ENCODE measurements at places on chromosomes 6 and 20. TPM values are rescaled to one million over a fixed set of nuclear protein-coding genes. Genes with fewer than 3 reads are reported as not detected.

Gene GZF1
- total RNA-seq: 10.8 TPM

Gene XKR7
- not detected for total RNA-seq

Gene LPA
- not detected for total RNA-seq

Gene COX7A2
- 455 TPM for total RNA-seq

Gene SEMG1
- total RNA-seq: not detected

Gene RIPPLY2
- not detected for total RNA-seq

DNA sequence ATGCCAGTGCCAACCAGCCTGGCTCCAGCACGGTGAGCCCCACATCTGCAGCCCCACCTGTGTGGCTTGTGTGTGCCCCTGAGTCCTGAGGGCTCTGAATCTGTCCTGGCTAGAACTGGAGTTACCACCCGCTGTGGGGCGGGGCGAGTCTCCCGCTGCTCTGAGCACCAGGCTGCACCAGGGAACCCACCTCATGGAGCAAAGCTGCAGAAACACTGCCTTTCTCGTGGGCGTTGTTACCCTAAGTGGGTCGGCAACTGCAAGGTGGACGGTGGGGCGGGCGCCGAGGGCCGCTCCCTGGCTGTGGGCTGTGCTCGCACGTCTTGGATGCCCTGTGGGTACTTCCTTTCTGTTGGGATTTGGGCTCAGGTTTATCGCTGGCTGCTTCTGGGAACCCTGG, 12.7 kb upstream of the ZBTB46 start:
- DNase-seq: no peak
- no peaks in the 10 kb centered on the region for H3K36me3 ChIP-seq

GRCh38 chr6:43746071-43746470, 23.9 kb upstream of the VEGFA start:
- no peaks in the 10 kb centered on the region for H3K4me1 ChIP-seq
- H3K27ac ChIP-seq: no peak overlapping the region
- no peak for DNase-seq
- H3K27me3 ChIP-seq: peaks cover 49% of the 10 kb centered on the region
- H3K36me3 ChIP-seq: no peaks in the 10 kb centered on the region
- H3K4me3 ChIP-seq: no peak overlapping the region

DNA sequence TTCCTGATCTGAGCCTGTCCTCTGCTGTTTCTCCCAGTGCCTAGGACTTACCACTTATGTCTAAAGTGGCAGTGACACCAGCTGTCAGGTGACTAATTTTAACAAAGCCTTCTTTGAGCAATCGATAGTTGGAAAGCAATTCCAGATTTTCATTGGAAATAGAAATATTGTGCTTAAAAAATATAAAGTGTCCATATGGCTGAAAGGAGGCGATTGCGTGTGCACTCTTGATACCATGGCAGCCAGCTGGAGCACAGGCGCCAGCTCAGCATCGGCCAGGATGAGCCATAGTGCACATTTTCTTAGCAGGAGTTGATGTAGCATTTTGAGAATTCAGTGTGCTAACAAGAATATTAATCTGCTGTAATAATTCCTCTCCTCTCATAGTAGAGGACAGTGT, 70.0 kb downstream of the LRRC1 start:
- peaks cover 40% of the 10 kb centered on the region for H3K4me1 ChIP-seq
- H3K27ac ChIP-seq: no peak overlapping the region
- no peaks in the 10 kb centered on the region for H3K27me3 ChIP-seq

DNA sequence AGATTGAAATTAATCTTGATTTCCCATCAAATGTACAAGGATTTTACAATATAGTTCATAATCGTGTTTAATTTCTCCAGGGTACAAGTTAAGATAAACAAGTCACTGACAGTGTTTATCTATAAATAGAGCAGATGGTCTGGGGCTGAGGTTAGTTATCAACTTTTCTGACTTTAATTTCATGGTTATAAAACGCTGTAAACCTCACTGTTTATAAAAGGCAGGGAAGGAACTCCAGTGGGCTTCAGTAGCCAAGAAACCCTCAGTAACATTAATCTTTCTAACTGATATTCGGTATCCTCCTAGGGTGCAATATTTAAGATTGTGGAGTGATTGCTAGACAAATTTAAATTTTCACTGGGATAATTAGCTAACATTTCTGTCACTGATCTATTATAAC, 68.6 kb downstream of the GFRAL start:
- no peak overlapping the region for H3K4me3 ChIP-seq
- no peaks in the 10 kb centered on the region for H3K36me3 ChIP-seq
- no peaks in the 10 kb centered on the region for H3K4me1 ChIP-seq
- no peaks in the 10 kb centered on the region for H3K27me3 ChIP-seq
- no peak overlapping the region for H3K27ac ChIP-seq

DNA sequence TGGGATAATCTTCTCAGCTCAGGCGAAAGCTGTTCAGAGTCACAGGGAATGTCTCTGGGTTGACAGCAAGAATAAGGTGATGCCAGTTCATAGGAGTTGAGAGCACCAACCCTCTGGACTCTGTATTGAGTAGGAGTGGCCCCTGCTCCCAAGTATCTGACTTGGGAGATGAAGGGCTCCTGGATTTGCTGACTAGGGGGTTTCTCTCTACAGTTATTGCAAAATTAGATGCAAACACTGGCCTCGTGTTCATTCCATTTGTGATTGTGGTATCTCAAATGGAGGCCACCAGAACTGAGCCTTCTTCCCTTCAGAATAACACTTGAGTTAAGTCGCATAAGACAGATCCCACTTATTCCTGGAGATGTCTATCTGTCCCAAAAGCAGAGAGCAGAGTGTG, 135.7 kb downstream of the PDE7B start:
- H3K27me3 ChIP-seq: no peaks in the 10 kb centered on the region
- peaks cover 14% of the 10 kb centered on the region for H3K4me1 ChIP-seq
- H3K27ac ChIP-seq: no peak overlapping the region
- no peak for DNase-seq
- H3K4me3 ChIP-seq: no peak overlapping the region

DNA sequence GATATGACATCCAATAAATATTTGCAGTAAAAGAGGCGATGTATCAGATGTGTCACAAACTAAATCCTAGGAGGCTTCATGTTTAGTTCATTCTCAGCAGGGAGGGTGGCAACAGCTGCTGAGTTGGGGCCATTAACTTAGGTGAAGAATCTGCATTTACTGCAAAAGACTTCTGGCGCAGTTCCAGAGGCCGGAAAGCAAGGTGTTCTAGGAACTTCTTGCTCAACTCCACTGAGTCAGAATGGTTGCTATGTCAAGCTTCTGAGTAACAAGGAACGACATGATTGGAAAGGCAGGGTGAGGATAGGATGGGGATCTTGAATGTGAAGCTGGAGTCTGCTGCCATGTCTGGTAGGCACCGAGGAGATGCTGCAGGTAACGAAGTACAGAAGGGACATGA, 11.7 kb downstream of the ADNP start:
- H3K27me3 ChIP-seq: peaks cover 2% of the 10 kb centered on the region
- H3K36me3 ChIP-seq: peaks cover 27% of the 10 kb centered on the region
- H3K4me3 ChIP-seq: peak overlapping the region; percentile 31
- H3K4me1 ChIP-seq: peaks cover 73% of the 10 kb centered on the region
- peak overlapping the region; percentile 88 for H3K27ac ChIP-seq

GRCh38 chr20:56350842-56351241, 7.9 kb upstream of the FAM210B start:
- DNase-seq: peak; percentile 48
- H3K4me1 ChIP-seq: peaks cover 43% of the 10 kb centered on the region
- H3K27ac ChIP-seq: no peak overlapping the region
- no peaks in the 10 kb centered on the region for H3K36me3 ChIP-seq
- H3K27me3 ChIP-seq: peaks cover 2% of the 10 kb centered on the region

DNA sequence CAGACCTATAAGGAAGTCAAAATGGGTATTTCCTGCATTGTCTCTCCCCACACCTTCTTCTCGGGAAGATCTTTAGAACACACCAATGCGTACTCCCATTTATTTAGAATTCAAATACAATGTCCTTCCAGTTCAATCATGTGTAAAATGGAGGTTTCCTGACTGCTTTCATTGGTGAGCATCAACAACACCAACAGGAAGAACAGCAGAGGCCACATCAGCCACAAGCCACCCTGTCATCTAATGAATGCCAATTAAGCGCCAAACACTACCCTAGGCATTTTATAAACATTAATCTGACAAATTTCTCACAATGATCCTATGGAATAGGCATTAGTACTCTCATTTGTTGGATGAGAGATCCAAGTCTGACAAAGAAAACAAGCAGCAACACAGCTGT, 68.4 kb upstream of the SMLR1 start:
- H3K27ac ChIP-seq: no peak overlapping the region
- no peaks in the 10 kb centered on the region for H3K27me3 ChIP-seq
- H3K4me3 ChIP-seq: no peak overlapping the region
- H3K36me3 ChIP-seq: no peaks in the 10 kb centered on the region
- no peak for DNase-seq
- peaks cover 6% of the 10 kb centered on the region for H3K4me1 ChIP-seq

DNA sequence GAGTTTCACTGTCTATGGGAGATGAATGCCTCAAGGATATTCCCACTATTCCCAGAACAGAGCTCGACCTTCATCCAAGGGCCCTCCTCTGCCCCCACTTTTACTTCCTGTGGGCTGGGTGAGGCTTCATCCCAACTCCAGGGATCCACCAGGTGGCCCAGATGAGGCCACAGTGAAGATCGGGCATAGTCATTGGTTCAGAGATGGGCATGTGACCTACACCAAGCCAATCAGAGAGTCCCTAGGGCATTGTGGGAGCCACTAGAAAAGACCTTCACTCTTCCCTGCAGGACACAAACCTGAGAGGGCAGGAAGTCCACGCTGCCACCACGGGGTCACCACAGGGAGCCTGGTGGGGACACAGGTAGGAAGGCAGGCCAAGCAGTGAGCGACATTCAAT, 72.9 kb upstream of the SLC22A16 start:
- H3K27ac ChIP-seq: no peak overlapping the region
- DNase-seq: no peak
- H3K36me3 ChIP-seq: peaks cover 56% of the 10 kb centered on the region

GRCh38 chr6:3390698-3391097, 66.2 kb downstream of the SLC22A23 start:
- H3K4me1 ChIP-seq: no peaks in the 10 kb centered on the region
- peaks cover 35% of the 10 kb centered on the region for H3K27me3 ChIP-seq
- H3K36me3 ChIP-seq: no peaks in the 10 kb centered on the region
- H3K27ac ChIP-seq: peak overlapping the region; percentile 13
- no peak overlapping the region for H3K4me3 ChIP-seq
- peak; percentile 41 for DNase-seq

DNA sequence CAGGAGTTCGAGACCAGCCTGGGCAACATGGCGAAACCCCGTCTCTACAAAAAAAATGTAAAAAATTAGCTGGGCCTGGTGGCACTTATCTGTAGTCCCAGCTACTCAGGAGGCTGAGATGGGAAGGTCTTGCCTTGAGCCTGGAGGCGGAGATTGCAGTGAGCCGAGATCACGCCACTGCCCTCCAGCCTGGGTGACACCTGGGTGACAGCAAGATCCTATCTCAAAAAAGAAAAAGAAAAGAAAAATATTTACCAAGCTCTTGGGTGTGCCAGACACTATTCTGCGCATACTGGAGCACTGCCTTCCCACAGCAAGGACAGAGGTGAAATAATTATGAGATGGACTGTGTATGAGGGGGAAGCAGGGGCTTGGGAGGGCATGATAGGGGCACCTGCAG, 19.6 kb downstream of the POFUT1 start:
- H3K4me3 ChIP-seq: no peak overlapping the region
- H3K4me1 ChIP-seq: peaks cover 13% of the 10 kb centered on the region
- no peaks in the 10 kb centered on the region for H3K27me3 ChIP-seq
- DNase-seq: no peak

- no peak overlapping the region for H3K4me3 ChIP-seq
- DNase-seq: no peak
These were observed 142.9 kb downstream of the HACE1 start for GRCh38 chr6:104716858-104717257.

GRCh38 chr6:20335872-20336271, 65.8 kb upstream of the E2F3 start:
- no peaks in the 10 kb centered on the region for H3K36me3 ChIP-seq
- H3K27me3 ChIP-seq: peaks cover 11% of the 10 kb centered on the region
- H3K27ac ChIP-seq: no peak overlapping the region
- DNase-seq: no peak

DNA sequence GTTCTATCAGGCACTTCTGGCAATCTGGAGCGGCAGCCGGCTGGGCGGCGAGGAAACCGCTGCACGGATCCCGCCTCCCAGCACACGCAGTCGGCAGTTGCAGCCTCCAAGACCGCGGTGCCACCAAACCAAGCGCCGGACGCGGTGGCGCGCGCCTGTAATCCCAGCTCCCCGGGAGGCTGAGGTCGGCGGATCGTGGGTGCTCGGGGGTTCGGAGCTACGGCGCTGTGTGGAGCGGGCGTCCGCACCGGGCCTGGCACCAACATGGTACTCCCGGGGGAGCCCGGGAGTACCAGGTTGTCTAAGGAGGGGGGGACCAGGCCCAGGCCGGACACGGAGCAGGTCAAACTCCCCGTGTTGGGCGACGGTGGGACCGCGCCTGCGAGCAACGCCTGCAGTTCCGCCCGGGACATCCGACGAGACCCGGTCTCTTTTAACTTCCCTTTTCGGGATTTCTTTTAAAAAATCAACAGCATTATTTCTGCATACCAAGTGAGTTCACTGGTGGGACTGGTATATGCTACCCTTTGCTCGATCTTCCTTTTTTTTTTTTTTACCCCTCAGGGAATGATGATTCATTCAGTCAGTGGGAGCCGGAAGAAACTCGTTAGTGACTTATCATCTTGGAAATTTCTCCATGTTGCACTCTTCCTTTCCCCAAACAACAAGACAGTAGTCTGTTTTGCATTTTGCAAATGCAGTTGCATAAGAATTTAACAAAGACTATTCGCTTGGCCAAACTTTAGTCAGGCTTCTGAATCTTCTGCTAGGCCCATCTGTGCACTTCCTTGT, 27.6 kb downstream of the ZNF311 start:
- peak overlapping the region; percentile 74 for H3K27ac ChIP-seq
- peaks cover 31% of the 10 kb centered on the region for H3K4me1 ChIP-seq
- peak; percentile 57 for DNase-seq
- H3K4me3 ChIP-seq: no peak overlapping the region
- peaks cover 5% of the 10 kb centered on the region for H3K27me3 ChIP-seq

DNA sequence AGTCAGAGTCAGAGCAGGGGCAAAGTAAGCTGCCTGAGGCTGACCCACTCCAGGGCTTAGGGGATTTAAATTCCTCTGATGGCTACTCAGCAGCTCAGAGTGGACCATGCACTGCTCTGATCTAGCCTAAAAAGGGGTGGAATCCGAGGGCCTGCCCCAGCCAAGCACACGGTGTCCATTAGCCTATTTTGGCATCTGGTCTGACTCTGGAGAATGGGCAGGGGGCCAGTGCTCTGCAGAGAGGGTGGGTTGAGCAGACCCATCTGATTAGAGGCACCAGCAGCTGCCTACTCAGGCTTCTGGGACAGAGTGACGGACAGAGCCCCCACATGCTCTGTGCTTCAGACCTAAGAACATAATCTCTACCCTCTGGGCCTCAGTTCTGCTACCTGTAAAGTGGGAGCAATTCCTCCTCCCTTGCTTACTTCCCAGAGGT, 25.9 kb upstream of the TGM2 start:
- H3K27ac ChIP-seq: no peak overlapping the region
- peaks cover 1% of the 10 kb centered on the region for H3K27me3 ChIP-seq
- peaks cover 5% of the 10 kb centered on the region for H3K36me3 ChIP-seq
- DNase-seq: no peak

- H3K36me3 ChIP-seq: peaks cover 20% of the 10 kb centered on the region
- H3K4me1 ChIP-seq: peaks cover 23% of the 10 kb centered on the region
- H3K4me3 ChIP-seq: peak overlapping the region; percentile 80
- peak overlapping the region; percentile 92 for H3K27ac ChIP-seq
These were observed 33.4 kb upstream of the SLC22A1 start for GRCh38 chr6:160088069-160088783.

Measured in HFFc6 (cell line).